Chondrocyte (in vitro differentiated cells): ENCODE measurements at places on chromosomes 6 and 20.

DNA sequence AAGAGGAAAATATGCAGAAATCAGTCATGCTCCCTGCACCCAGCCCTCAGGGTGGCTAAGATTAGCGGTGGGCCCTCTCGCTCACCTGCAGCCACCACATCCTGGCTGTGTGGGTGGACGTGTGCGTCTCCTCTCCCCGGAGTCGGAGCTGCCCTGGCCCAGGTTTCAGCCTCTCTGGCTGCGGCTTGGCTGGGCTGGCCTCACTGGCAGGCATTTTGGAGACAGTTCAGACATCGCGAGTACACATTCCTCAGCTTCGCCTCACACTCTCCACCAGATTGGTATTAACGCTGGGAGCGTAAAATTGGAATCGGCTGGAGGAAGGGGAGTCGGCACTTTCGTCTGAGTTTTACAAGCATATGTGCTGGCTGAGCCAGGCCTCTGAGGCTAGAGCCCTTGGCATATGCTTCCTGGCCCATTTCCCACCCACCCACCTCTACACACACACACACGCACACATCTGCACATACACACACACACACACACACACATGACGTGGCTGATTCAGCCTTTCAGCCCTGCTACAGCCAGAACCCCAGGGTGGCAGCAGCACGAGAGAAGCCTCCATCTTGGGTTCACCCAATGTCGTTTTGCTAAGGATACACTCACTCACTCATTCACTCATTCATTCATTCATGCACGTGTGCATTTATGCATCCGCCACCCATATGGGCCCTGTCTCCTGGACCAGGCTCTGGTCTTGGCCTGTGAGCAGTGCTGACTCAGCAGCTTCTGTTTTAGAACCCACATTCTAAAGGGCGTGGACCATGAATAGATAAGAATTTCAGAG lies 42.9 kb downstream of the BCAS4 start:
- DNase-seq, result no peak

DNA sequence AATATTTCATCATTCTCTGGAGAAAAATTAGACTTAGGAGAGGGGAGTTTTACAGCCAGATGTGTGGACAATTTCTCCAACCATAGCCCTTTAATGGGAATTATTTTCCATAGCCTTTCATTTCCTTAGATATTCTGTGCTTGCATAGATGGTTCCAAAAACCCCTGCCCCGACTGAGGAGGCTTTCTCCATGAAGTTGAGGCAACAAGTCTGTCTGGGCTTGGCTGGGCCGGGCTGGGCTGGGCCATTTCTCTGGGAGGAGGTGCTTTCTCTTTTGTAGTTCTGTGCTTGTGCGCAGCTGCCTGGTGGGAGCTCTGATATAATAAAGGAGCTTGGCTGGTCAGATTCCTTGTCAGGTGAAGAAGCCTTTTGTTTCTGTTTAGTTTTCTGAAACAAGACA lies 71.4 kb downstream of the SOBP start:
- DNase-seq, result no peak

DNA sequence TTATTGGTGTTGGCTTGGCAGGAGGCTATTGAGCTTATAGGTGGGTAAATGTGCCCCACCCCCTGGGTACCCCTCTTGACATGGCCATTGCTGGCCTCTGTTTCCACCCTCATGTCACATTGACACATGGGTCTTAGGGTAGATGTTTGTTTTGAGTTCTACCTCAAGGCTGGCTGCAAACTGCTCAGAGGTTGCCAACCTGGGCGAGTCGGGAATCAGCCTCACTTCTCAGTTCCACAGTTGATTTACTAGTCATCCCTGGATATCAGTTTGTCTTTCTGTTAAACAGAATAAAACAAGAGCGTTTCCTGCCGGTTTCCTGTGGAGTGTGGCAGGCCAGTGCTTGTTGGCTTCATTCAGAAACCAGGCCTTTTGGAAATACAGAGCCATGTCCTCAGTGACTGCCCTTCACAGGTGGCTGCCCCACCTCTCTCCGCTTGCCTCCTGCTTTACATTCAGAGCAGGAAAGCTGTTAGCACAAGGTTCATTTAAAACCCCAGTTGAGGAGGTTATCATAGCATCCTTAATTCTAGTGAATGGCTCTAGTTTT lies 105.6 kb downstream of the TCP11 start:
- DNase-seq, result no peak

DNA sequence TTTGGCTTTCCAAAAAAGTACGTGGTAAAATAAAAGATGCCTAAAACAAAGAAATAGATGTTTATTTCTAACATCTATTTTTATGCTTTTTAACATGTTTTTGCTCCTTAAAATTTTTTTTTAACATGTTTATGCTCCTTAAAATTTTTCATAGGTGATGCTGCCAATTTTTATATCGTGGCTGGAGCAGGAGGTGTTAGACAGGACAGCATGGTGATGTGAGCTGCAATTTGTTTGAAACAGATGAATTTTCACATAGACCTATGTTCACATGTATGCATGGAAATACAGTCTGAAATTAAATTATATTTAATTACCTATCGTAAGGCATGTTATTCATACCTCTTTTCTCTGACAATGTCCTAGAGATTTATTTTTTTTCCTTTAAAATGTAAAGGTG lies 784.8 kb downstream of the EPHA7 start:
- no peak for DNase-seq
